ENCODE measurements at places on chromosomes 3 and 15.

- DNase-seq, result no peak
Observed at GRCh38 chr15:33089878-33090757, 104.4 kb downstream of the FMN1 start.

DNA sequence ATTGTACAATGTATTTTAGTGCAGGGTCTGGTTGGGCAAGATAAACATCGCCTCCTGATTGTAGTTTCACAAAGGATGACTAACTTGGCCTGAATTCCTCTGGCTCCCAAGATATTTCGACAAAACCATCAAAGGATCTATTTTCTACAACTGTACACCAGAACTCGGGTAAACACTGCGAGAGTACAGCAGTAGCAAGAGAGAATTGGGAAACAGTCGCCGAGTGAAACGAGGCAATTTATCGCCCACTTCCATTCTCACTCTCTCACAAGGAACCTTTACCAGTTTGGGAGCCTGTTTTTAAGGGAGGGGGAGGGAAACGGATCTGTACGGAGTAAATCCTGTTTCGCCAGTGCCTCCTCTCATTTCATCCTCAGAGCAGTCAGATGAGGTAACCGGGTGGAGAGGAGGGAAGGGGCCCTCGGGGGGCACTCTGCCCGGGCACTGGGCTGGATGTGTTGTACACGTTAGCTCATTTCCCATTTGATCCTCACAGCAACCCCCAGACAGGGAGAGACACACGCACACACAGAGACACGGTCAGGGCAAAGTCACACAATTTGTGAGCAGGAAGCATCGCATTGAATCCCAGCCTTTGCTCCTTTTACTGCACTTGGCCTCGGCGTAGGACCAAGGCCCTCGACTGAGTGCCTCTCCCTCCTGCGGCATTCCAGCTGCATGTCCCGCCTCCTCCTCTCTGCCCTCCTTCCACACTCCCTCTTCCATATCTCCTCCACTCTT is 120.1 kb downstream of the LIPC start:
- DNase-seq, result no peak

- no peak for DNase-seq
Observed at GRCh38 chr15:25950014-25950413, 86.9 kb upstream of the ATP10A start.

GRCh38 chr3:133620066-133620784 is 41.5 kb downstream of the TOPBP1 start:
- no peak for DNase-seq

DNA sequence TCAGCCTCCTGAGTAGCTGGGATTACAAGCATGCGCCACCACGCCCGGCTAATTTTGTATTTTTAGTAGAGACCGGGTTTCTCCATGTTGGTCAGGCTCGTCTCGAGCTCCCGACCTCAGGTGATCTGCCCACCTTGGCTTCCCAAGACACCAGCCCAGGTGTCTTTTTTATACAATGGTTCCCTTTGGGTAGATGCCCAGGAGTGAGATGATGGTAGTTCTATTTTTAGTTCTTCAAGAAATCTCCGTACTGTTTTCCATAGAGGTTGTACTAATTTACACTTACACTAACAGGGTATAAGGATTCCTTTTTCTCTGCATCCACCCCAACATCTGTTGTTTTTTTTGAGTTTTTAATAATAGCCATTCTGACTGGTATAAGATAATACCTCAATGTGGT is 94.3 kb downstream of the IGF2BP2 start:
- DNase-seq, result no peak

DNA sequence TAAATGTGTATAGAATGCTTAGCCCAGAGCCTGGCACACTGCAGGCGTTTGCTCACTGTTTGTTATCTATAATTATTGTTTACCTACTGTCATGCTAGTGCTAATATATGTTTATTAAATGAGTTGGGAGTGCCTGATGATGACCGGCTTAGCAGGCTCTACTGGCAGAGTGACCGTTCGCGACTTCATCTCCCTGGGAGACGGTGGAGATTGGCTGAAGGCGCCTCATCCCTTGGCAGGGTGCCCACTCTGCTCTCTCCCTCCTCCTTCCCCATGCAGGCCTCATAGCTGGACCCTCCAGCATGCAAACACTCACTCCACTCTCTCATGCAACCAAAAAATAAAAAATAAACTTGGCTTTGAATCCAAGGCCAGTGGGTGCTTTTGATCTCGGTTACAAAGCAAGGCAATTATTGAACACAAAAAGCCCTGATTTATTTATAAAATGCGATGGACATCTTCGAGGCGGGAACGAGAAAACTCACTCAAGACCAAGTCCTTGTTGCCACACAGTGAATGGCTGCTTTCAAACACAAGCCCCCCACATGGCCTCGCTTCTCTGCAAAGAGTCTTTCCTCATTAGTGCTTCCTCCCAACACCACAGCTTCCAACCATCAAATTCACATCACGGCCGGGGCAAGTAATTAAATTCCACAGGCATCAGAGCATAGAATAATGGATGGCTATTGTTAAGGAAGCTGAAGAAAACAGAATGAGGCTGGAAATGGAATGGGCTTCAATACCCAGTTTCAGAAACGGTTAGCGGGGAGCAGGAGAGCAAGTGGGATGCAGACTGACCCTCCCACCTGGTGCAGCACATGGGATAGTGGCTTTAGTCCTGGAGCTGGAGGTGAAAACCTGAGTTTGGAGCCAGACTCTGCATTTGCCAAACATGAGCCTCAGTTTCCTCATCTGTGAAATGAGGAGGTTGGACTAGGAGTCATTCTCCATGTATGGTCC is 135.7 kb upstream of the RAD18 start:
- DNase-seq, result no peak

DNA sequence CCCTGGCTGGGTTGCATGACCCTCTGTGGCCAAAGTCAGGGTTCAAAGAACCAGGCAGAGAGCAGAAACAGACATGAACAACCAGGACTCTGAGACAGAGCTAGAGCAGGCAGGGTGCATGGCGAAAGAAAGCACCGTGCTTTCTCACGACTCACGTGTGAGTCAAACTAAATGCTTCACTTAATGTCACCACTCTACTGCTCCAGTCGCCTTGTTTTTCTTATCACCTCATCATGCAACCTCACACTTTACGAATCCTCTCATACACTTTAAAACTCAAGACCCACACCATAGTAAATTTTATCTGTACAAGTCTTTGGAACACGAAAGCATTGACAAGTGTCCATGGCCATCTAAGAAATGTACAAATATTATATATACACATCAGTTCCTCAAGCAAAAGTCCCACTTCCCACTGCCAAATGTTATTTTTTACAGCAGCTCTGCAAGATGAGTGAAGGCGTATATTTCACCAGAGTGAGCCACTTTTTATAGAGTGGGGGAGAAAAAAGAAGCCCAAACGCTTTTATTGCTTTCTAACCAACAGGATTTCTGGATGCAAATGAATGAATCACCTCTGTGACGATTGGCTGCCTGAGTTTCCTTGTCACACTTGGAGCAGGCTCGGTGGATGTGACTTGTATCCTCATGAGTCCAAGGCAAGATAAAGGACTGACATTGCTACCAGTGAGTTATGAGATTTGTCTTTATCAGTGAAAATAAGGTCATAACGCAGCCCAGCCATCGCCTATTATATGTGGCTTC is 16.0 kb upstream of the MEGF11 start:
- DNase-seq, result no peak

DNA sequence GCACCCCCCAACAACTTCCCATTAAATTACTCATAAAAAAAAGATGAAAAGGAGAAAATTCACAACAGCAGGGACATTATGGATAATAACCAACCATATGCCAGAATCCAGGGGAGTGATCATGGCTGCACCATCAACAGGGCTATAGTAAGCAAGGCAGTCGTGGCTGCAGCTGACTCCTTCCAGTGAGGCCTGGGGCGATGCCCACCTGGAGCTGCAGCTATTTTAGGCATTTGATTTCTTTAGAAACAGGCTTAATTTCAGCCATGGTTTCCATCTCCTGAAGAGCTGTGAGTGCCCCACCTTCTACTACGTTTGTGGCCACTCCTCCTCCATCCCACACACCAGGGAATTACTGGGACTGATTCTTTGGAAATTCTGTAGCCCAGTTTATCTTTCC is 84.0 kb downstream of the MINAR1 start:
- no peak for DNase-seq

DNA sequence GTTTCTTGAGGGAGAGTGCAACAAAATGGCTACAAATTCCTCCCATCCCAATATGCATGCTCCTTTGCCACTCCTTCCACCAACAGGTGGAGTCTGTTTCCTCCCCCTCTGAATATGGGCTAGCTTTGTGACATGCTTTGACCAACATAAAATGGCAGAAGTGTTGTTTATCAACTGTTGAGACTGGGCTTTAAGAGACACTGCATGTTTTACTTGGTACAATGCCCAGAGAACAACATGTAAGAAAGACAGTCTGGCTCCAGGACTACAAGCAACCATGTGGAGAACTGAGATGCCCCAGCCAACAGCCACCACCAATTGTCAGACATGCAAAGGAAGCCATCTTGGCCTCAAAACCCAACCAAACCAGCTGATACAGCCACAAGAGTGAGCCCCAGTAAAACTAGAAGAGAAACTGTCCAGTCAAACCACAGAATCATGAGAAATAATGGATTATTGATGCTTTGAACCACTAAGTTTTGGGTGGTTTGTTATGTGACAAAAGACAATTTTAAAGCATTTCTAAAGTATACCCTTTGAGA is 40.5 kb downstream of the NUDT16 start:
- no peak for DNase-seq

- no peak for DNase-seq
Observed at GRCh38 chr3:161607056-161607455, 110.4 kb downstream of the OTOL1 start.

GRCh38 chr3:24763393-24763792 is 268.7 kb upstream of the THRB start:
- DNase-seq, result no peak

DNA sequence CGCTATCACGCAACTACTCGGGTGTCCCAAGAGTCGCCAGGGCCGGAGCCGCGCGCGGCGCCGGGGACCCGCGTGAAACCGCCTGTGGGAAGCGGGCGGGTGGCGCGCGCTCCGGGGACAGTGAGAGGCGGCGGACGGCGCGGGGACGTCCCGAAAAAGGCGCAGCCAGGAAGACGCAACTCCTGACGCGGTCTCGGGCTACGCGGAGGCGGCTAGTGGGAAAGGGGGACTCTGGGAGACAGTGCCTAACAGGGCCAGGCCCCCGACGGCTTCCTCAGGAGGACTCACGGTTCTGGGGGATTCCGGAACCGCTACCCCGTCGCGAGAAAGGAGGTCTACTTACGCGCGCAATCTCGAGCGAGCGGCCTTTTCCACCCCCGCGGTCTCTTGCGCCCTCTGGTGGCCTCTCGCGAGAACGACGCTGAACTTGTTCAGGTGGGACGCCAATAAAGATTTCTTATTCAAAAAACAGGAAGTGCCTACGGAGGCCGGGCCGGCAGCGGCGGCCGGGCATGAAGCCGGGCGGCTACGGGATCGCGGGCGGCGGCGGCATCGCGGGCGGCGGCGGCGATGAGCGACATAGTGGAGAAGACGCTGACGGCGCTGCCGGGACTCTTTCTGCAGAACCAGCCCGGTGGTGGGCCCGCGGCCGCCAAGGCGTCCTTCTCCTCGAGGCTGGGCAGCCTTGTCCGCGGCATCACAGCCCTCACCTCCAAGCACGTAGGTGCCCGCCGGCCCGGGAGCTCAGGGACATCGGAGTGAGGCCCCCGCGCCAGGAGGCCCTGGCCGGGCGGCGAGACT is at the start of gene AP4E1:
Gene AP4E1 (plus strand): TSS at position 475 of the 801 bp plus-strand sequence. CDS start 96 bp downstream, at position 571.
- peak; percentile 60 for DNase-seq

DNA sequence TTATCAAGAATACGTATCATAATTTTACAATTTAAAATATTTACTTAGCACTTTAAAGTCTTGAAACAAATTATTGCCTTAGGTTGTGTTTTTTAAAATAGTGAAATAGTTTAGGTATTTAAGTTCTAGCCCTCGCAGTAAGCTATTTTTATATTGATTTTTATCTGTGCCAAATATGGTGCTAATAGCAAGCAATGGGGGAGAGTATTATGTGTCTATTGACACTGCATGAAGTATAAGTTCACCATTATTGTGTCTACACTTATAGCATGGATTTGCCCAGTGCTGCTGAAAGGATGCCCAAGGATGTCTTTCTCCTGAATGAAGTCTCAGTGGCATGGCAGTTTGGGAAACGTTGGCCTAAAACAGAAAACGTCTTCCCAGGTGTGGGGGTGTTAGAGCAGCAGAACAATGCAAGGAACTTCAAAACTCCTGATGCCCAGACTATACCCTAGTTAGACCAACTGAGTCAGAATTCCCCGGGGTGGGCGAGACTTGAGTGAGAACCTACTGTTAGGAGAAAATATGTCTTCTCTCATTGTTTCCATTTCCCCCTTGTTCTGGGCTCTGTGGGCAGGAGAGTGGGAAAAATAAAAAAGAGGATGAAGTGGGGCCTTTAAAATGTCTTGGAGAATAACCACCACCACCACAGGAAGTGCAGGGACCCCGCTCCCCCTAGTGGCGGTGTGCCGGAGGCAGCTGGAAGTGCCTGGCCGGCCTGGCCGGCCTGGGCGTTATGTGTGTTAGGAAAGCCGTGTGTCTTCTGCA is 104.2 kb upstream of the SLC7A14 start:
- DNase-seq, result peak; percentile 13

DNA sequence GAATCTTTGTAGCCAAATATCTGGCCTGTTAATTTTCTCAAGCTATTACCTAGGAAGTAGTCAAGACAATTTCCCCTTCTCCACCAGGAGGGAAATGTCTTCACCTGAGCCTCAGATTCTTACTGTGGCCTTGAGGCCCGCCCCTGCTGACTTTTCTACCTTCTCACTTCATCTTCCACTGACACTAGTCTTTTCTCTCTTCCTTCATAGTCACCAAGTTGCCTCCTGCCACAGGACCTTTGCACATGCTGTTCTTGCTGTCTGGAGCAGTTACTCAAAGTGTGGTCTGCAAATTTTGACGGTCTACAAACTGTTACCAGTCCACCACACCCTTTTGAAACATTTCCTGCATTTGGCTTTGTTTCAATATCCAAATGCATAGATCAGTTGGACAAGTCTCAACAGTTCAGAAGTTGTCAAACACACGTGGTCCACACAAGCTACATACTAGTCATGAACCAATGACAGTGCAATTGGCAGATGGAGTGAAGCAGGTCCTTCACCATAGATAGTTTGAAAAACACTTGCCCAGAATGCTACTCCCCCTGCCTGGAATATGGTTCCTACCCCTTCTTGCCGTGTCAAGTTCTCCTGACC is 100.5 kb downstream of the OSBPL10 start:
- DNase-seq, result no peak

DNA sequence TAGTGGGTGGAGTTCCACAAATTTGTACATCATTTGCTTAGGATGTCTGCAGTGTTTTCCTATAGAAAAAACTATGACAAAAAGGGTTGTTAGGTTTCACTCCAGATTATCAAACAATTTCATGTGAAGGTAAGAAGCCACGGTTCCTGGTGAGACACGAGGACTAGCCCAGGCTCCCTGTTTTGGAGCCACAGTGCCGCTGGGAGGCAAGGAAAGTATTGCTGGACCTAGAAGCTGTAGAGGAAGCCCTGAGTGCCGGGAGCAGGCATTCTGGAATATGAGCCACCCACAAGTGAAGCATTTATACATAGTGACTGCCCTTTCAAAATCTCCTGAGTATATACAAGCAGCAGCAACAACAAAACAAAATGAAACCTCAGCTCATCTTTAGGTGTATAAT is 142.0 kb downstream of the GABRB3 start:
- DNase-seq, result no peak

Data from DMS 273 treated with DMSO at 0.1 percent for 48 hours (cell line).